ENCODE measurements at places on chromosomes 3 and 15.

GRCh38 chr15:96115642-96116041 is 214.9 kb upstream of the NR2F2 start:
- DNase-seq, result no peak

DNA sequence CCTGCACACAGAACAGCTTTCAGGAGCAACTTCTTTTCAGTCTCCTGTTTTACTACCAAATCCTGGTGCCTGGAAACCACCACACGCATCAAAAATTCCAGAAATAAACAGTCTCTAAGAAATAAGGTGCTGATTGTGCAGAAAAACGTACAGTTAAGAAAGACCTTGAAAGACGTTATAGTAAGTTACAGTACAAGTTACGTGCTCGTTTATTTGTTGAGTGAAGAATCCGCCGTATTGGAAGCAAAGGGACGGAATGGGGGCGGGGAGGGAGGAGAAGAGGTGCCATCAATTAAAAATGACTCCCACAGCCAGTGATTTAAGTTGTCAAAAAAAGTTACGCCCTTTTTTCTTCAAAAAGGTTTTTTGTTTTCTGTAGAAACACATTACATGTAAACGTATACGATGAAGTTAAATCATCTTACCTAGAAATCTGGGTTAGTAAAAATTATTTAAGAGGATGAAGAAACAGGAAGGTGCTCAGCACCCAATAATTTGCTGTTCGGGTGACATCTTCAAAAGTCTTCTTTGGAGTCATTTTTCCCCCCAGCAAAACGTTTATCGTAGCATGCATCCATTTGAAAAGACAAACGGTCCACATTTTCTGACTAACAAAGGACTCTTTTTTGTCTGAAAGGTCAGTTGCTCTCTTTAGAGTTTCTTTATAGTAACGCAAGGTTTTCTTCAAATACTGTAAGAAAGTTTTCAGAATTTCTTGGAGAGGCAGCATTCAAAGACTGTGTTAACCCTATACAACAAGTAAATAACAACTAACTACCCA is 782 bp upstream of the UACA start:
- no peak for DNase-seq

DNA sequence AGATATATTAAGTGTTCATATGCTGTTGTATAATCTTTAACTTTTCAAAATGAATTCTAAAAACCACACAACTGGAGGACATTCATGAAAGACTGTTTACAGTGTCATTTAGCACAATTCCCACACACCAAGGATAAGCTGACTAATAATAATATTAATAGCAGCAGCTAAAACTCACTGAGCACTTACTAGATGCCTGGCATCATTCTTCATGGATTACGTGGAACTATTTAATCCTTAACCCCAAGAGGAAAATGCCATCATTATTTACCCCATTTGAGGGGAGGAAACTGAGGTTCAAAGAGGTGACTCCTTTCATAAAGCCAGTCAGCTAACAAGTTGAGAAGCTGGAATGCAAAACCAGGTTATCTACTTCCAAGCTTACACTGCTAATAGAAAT is 77.0 kb downstream of the TMEM108 start:
- DNase-seq, result no peak

- no peak for DNase-seq
These were observed 1.3 kb upstream of the IL16 start for GRCh38 chr15:81195339-81195864.

GRCh38 chr3:47259114-47259513 is 23.5 kb downstream of the KIF9 start:
- DNase-seq, result no peak

- no peak for DNase-seq
These were observed 412.3 kb upstream of the TPRG1 start for GRCh38 chr3:188759336-188760005.

- no peak for DNase-seq
These were observed 105.4 kb downstream of the PTPRG start for GRCh38 chr3:61666615-61667330.

GRCh38 chr3:28286595-28286994 is 45.2 kb downstream of the CMC1 start:
- no peak for DNase-seq

DNA sequence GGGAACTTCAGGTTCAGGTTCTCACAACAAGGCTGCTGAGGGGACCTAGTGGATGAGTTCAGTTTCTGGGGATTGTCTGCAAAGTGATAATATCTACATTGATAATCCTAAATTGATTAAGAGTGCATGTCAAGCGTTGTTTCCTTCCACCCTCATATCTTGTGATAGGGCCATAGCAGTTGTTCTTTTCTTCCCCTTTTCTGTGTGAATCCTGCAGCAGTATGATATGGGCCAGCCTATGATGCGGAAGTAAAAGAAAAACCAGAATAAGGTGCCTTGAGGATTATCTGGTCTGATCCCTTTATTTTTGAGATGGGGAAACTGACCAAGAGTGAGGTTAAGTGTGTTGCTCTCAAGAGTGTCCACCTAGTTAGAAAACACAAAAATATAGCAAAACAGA is 86.2 kb downstream of the MITF start:
- no peak for DNase-seq
